ENCODE measurements at places on chromosomes 2 and 18.

DNA sequence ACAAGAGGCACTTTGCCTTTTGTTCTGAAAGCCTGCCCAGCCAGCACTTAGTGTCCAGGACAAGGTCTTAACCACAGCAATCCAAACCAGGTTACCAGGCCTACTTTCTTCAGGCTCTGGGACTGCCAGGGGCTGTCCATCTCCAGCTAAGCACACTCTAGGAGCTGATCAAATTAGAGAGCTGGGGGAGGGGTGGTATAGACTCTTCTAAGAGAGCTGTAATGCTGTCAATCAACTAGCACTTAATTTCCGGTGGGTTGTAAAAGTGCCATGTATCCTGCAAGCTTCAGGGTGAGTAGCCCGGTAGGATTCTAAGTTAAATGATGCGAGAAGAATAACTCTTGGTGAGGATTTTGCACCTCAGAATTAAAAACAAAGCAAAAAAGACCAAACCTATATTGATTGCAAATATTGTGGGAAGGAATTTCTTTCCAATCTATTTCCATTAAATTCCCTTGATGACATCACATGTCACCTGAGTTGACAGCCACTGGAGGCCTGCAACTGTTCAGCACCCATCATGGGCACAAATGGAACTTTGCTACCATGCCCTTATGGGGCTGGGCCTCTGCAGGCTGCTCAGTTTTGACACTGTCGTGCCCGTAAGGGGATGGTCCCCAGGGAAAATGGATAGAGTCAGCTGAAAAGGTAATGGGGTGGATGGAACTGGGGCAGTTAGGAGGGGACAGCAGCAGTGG lies 8.7 kb upstream of the COX7A2L start:
- DNase-seq = peak; percentile 86

GRCh38 chr2:101858910-101859309 lies 132.8 kb upstream of the IL1R2 start:
- no peak for DNase-seq

DNA sequence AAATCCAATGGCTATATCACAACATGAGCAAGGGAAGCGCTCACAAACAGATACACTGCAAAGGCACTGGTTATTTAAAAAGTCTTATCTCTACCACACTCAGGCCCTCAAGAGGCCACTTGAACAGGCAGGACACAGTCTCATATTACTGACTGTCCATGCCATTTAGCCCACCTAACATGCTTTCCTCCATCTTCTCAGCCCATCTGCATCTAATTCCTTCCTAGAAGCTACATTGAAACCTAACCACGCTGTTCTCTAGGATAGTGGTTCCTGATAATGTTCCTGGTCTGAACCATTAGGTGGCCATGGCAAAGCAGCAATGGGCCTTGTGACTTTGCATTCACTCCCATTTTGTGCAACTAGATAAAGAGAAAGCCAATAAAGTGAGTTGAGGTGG lies 22.5 kb upstream of the NEB start:
- DNase-seq = no peak

DNA sequence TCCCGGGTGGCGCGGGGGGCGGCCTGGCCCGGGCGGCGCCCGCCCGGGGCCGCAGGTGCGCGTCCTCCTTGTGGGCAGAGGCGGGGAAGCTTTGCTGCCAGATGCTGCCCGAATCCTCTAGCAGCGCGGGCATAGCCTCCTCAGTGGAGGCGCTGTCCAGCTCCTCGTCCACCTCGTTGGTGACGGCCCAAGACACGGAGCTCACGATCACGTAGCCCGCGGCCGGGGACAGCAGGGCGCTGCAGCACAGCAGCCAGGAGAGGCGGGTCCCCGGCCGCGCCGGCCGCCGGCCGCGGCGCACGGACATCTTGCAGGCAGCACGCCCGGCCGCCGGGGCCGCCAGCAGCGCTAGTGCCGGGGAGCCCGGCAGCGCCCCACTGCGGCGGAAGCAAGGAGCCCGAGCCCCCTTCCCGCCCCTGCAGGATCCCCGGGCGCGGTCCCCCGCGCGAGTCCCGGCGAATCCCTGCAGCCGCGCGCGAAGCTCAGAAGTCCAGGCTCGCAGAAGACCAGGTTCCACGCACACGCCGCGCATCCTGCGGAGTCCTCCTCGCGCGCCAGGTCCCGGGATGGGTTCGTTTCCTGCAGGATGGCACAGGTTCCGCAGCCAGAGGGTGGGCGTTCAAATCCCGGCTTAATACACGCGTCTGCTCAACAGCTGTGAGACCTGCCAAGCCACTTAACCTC lies at the start of gene CREG2:
CREG2 (minus strand) TSS at position 353 of the 684 bp plus-strand sequence; CDS start at position 307, 46 bp downstream.
- peak; percentile 78 for DNase-seq

DNA sequence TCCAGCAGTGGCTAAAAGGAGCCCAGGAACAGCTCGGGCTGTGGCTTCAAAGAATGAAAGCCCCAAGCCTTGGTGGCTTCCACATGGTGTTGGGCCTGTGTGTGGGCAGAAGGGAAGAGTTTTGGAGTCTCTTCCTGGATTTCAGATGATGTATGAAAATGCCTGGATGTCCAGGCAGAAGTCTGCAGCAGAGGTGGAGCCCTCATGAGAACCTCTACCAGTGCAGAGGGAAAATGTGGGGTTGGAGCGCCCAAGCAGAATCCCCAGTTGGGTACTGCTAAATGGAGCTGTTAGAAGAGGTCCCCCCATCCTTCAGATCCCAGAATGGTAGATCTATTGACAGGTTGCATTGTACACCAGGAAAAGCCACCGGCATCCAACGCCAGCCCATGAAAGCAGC lies 412.1 kb downstream of the TDRD15 start:
- DNase-seq = peak; percentile 1

- DNase-seq = no peak
These were observed 8.1 kb downstream of the RNF103 start for GRCh38 chr2:86615596-86615995.

DNA sequence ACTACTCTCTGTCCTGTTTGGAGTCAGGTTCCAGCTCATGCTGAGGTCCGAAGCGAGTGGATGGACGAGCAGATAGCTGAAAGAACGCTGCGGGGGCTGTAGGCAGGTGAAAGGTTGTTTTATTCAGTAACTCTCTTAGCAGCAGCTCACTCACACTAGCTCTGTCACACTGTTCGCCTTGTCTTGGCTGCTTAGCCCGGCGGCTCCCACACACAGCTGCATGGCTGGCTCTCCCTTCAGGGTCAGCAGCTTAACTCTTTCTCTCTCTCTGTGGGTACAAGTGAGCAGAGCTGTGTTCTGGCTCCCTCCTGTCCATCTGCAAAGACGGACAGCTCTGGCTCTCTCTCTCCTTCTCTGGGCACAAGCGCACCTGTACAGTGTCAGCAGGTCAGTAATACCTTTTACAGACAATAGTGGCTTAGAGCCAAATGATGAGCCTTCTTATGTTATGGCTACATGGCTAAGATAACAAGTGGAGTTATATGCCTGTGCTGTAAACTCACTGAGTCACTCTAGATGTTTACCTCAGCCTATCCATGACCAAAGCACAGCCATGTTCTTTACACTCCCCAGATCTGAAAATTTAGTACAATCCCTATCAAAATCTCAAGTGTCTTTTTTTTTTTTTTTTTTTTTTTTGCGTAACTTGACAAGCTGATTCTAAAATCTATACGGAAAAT lies 149.3 kb downstream of the GALNT1 start:
- no peak for DNase-seq

DNA sequence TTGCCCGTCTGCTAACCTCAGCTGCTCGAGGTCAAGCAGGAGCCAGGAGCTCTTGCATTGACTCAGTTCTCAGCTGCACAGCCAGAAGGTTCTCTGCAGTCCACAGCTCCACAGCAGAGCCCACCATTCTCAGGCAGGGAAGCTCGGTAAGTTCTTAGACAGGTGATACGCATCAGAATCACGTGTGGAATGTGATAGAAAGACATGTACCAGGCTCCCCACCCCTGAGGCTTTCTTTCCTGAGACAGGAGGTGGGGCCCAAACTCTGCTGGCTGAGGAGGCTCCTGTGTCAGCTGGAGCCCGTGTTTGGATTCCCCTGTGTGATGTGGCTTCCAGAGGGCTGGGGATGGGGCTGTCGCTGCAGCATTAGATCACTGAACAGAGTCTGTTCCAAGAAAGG lies 28.0 kb downstream of the DIPK1C start:
- DNase-seq = peak; percentile 50

- no peak for DNase-seq
These were observed 426.7 kb downstream of the SETBP1 start for GRCh38 chr18:45107425-45107824.

GRCh38 chr2:217996361-217996760 lies 6.4 kb downstream of the TNS1 start:
- no peak for DNase-seq

DNA sequence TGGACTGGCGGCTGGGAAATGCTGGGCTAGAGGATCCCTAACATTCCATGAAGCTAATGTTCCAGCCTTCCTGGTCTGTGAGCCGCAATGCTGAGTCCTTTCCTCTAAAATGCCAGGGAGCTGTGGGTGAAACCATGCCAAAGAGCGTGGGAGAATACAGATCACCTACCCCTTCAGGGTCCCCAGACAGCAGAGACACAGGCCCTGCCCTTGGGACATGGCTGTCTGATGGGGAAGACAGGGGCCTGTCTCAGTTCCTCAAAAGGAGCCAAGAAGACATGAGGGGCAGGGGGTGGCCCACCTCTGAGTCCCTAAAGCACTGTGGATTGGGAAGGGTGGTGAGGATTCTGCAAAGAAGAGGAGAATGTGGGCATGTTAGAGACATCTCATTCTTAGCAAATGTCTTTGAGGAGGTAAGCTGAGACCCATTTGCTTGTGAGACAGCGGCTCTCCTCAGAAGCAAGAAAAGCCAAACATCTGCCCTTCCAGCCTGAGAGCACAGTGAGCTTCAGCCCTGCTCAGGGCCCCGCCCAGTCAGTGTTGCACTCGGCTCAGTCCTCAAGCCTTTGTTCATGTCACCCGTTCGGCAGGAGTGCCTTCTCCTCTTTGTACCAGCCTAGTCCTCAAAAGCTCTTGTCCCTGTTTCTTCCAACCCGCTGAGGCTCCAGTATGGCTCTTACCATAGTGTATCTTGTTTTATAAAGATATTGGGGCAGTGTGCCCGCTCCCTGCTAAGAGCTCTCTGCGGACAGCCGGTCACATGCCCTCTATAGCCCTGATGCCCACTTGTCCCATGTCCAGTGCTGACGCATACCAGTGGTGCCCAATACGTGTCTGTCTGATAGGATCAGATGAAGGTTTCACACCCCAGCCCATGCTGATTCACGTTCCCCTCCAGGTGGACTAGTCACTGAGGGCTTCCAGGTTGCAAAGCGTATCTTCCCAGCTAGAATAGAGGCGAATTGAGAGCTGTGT lies 286.2 kb downstream of the CYP26B1 start:
- DNase-seq = no peak

- peak; percentile 57 for DNase-seq
These were observed 3.5 kb downstream of the PTMA start for GRCh38 chr2:231711677-231712450.

- no peak for DNase-seq
These were observed 67.1 kb upstream of the POU3F3 start for GRCh38 chr2:104786821-104787220.

GRCh38 chr2:45505138-45505537 lies 105.9 kb downstream of the SRBD1 start:
- DNase-seq = no peak

DNA sequence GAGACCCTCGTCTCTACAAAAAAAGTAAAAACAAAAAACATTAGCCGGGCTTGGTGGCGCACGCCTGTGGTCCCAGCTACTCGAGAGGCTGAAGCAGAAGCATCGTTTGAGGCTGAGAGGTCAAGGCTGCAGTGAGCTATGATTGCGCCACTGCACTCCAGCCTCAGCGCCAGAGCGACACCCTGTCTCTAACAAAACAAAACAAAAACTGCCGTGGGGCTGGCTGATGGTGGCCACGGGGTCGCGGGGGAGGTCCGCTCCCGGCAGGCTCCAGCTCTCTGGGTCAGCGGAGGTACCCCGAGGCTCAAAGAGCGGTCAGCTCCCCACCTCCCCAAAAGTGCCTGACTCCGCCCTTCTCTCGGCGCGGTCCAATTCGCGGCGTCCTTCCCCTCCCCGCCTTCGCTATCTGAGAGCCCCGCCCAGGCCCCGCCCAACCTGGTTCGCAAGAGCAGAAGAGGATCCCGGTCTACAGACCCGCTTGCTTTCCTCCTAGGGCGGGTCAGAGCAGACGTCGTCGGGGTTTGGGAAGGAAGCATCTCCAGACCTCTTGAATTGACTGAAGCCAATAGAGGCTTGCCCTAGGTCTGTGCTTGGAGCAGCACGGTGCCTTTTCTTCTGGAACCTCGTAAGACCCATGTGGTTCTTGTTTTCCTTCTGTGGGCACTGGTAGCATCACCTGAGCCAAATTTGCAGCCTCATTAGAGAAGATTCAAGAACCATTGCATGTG lies 7.8 kb downstream of the RAX start:
- DNase-seq = peak; percentile 54

Data from ELF-1 (cell line).